ENCODE measurements at places on chromosomes 5 and 9.

DNA sequence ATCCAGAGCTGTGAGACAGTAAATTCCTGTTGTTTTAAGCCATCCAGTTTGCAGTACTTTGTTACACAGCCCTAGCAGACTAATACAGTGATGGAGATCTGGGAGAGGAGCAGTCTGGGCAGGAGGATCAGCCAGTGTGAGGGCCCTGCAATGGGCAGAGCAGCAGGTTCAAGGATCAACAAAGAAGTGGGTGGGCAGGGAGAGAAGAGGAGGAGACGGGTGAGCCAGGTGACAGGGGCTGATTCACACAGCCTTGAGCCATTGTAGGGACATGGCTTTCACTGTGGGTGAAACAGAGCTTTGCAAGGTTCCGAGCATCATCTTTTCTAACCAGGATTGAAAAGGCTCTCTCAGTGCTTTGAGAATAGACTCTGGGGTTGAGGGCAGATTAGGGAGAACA is 88.2 kb upstream of the MVB12B start:
- DNase-seq: no peak

- no peak for DNase-seq
Observed at GRCh38 chr5:127486471-127486870, 31.0 kb upstream of the PRRC1 start.

DNA sequence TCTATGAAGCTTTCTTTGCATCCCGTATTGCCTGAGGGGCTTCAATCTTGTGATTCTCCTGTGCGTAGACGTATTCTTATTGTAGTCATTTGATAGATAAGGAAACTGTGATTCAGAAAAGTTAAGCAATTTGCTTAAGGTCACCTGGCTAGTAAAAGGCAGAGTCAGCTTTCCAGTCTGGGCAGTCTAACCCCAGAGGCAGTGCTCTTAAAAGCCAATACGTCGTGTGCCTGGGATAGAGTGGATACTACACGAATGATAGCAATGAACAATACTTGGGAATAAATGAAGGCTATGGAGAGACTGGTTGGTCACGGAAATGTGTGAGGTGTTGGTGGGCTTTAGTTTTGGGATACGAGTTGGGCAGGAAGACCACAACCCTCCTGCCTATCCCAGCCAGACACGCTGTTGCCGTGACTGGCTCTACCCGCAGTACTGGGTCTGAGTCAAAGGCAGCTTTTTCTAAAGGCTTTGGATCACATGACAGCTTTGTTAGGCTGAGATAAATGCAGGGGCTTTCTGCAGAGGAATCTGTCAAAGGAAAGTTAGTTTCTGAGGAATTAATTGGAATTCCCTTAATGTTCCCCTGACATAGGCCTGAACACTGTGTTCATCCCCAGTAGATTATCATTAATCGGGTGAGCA is 302.6 kb downstream of the KIF4B start:
- no peak for DNase-seq

- no peak for DNase-seq
Observed at GRCh38 chr9:137902646-137903045, 25.1 kb downstream of the CACNA1B start.

DNA sequence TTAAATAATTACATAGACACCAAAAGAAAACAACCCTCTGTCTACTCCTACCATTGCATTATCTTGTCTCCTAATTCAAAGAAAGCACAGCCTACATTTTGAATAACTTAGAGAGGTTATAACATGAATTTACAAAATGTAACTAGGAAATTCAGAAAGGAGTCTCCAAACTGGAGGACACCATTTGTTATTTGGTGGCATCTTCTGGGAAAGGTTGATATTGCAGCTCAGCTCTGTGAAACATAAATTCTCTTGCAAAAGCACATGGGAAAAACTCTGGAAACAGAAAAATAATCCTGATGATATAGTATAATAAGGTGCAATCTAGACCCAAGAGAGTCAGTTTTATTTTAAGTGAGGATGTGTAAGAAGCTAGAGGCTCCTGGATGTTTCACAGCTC is 215.3 kb downstream of the MLLT3 start:
- no peak for DNase-seq

DNA sequence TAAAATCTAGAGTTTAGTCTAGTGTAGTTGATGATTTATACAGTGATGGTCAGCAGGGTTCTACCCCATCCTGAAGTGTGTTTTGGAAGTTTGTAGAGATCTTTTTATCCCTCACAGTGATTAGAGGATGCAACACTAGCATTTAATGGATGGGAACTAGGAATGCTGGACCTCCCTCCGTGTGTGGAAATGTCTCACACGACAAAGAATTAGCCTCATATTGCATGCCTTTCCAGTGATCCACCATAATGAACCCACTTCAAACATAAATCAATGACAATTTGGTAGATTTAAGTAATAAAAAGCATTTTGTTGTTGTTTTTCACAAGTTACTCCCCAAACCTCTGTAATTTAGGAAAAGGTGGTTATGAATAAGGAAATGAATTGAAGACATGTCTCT is 82.5 kb upstream of the LMNB1 start:
- DNase-seq: no peak

DNA sequence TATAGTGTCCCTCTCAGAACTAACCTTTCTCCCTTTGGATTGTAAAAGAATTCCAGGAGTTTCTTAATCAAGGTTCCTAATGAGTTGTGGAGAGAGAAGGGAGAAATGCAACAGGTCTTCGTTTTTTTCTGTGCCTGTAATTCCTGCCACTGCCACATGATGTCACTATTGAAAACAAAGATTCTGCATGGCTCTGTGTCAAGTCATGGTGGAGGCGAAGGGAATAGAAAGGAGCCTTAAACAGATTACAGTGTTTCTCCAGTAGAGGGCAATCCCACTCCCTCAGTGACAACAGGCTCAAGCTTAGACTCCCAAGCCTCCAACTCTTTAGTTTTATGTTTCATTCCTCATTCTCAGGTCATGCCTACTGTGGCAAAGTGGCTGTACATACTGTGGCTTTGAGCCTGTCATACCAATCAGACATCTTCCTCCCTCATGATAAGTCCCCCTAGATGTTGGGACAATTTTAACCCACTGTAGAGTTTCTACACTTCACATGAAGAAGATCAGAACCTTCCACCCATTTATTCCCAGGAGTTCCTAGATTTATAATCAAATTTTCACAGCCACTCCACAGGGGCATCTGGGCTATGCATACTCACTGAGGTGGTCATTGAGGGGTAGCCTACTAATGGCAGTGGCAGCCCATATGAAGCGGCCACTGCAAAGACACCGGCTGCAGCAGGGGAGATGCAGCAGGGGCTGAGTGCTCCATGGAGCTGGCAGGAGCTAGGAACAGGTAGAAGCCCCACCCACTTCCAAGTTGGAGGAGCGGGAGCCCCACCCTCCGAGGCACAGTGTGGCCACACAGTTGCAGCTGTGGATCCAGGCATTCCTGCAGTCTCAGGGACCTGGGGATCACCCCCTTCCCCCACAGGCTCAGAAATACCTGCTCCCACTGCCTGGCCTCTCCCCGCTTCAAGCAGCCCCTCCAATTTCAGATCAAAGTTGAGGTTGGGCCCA is 97.4 kb upstream of the TRIM32 start:
- peak; percentile 63 for DNase-seq

DNA sequence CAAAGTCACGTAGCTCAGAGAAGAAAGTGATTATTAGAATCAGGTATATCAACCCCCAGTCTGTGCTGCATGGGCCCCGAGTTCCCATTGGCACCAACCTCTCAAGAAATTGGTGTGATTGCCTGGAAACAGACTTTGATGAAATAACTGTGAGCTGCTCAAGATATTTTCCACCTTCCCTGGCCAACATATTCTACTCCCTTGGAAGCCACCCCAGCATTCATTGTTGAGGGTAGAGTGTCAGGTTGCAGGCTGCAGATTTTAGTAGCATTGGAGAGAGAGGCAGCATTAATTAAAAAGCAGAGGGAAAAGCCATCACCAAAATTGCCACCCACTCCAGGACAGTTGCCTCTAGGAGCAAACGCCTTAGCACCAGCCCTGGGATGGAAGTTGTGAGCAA is 154.2 kb upstream of the TNPO1 start:
- DNase-seq: no peak

DNA sequence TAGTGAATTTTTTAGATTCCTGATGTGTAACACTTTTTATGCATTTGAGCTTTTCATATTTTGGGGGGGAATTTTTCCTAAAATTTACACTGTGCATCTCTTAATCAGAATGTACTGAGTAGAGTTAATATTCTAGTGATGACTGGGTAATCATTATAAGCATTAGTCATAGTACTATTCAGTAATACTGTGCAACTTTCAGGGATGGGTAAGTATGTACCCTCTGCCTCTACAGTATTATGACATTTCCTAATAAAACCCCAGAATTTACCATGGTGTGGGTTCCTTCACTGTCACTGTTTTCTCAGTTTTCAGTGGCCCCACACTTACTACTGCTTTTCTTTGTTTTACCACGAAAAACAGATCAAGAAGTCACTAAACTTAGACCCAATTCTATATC is 2.8 kb upstream of the CMYA5 start:
- peak; percentile 2 for DNase-seq

DNA sequence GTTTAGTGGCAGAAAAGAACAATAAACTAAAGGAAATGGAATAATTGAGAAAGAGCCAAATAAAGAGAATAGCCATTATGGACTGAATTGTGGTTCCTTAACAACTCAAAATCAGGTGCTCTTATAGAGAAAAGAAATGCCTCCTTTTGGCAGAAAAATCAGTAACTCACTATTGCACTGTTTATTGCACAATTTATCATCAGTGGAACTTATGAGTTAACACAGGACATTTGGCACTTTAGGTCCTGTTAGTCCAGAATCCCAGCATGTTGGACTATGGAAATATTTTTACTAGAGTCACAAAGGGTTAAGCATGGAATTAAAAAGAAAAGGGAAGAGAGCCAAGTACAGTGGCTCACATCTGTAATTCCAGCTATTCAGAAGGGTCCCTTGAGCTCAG is 53.8 kb upstream of the JMY start:
- DNase-seq: no peak
